ENCODE measurements at places on chromosomes 5 and 9.

- no peak for DNase-seq
Observed at GRCh38 chr5:137090151-137090550, 409.0 kb downstream of the SPOCK1 start.

DNA sequence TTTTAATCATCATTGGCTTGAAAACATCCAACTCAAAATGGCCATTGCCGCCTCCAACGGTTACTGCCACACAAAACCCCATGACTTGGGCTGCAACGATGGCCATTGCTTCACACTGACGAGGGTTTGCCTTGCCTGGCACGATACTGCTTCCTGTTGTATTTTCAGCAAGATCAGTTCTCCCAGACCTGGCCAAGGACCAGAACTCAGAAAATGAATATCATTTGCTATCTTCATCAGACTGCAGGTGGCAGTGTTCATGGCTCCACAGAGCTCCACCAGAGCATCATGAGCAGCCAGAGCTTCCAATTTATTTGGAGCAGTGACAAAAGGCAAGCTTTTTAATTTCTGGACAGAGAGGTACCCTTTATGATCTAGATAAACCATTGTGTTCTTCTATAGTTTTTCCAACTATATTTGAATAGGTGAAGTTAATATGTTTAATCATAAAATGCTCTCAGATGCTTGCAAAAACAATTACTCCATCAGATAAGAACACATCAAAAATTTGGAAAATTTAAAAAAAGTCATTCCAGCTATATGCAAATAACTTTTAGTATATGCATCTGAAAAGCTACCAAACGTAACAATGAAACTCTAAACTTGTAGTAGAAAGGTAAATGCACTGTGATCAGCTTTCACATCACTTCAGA lies 10.4 kb downstream of the AMACR start:
- peak; percentile 50 for DNase-seq

GRCh38 chr5:26487553-26487952 lies 550.8 kb downstream of the CDH9 start:
- no peak for DNase-seq

DNA sequence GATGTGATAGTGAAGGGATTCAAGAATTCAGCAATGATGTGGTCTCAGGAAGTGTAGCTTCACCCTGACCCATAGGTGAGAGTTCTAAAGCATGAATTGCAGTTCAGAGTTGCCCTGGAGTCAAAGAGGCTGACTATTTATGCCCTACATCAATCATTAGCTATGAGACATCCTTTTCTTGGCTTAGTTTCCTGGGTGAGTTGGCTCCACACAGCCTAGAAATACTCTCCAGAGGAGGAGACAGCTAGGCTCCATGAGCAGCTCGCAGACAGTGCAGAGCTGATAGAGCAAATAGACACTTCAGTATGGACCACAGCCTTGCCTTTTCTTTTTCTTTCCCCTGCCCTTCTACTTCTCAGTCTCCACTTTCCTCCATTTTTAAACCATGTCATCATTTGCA lies 1651.8 kb downstream of the MAT2B start:
- DNase-seq: no peak

- DNase-seq: peak; percentile 60
Observed at GRCh38 chr5:154214371-154215106, 24.0 kb downstream of the GALNT10 start.

GRCh38 chr5:141223112-141223783 lies at the start of gene PCDHB14:
Gene PCDHB14 (plus strand): TSS chr5:141223343. CDS start chr5:141223506, 163 bp downstream.
- peak; percentile 44 for DNase-seq

DNA sequence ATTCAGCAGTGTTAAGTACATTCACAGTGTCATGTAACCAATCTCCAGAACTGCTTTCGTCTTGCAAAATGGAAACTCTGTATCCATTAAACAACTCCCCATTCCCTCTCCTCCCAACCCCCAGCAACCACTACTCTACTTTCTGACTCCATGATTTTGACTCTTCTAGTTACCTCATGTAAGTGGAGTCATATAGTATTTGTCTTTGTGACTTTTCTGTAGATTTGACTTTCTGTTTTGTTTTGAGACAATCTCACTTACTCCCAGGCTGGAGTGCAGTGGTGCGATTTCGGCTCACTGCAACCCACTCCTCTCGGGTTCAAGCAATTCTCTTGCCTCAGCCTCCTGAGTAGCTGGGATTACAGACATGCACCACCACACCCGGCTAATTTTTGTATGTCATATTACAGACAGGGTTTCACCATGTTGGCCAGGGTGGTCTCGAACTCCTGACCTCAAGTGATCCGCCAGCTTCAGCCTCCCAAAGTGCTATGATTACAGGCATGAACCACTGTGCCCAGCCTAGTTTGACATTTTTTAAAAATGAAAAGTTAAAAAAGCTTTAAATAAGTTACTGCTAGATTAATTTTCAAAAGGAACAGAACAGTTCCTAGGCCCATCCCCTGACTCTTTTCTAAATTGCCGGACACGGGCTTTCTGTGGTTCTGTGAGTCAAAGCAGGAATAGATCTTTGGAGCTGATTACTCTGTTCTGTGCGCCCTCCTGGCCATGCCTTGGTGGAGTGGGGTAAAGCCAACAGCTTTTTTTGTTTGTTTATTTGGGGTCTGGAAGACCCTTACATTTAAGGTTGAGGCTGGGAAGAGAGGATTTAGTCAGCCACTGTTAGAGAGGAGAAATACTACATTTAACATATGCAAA lies 59.3 kb downstream of the RALGPS1 start:
- no peak for DNase-seq
